ENCODE measurements at places on chromosomes 7 and 10.

- no peak for DNase-seq
Observed at GRCh38 chr7:102323914-102324195, 32.4 kb downstream of the SPDYE6 start.

DNA sequence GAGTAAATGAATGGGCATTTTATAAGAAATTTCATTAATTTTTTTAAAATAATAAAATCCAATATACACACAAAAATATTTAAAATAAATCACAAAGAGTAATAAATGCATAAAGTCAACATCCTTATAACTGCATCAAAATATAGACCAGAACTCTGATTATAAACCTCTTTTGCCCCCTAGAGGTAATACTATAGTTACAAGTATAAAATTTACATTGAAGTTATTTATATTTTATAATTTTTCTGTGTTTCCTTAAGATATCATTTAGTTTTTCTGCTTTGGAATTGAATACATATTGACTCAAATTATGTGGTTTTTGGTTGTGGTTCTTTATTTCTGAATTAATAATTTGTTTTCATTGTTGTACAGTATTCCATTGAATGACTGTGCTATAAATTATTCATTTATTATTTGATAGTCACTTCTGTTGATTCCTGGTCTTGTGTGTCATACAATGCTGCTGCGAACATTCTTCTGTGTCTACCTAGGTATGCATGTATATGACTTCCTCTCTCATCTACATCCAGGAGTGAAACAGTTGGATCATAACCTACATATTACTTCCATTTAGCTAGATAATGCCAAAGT is 673.6 kb downstream of the IPMK start:
- DNase-seq: no peak

GRCh38 chr10:14450041-14450491 is 119.3 kb upstream of the FRMD4A start:
- DNase-seq: peak; percentile 73

DNA sequence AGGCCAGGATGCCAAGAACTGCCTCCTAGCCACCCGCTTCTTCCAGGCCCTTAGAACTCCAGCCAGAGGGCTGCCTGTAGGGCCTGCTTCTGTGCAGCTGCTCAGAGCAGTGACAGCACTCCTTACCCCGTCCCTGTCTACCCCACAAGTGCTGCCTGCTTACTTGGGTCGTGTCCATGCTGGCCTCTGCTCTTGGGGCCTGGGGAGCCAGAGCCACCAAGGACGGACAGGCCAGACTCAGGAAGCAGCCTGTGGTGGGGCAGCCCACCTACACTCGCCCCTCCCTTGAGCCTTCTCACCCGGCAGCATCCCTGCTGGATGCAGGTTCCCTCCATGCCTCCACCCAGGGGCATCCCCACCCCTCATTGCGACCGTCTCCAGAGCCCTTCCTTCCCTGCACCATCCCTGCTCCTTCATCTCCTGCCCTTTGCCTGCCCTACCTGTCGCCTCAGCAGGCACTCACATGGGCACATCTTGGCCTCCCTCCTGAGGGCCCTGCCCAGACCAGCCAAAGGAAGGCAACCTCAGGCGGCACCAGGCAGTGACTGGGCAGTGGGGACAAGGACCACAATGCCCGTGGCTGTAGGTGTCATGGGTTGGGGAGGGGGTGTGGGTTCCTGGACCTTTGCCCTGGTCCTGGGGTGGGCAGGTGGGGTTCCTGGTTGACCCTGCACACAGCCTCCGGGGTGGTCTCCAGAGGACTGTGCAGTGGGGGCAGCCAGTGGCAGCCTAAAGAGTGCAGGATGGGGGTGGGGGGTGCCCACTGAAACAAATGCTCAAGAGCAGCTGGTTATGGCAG is 78.0 kb upstream of the TNS3 start:
- no peak for DNase-seq

- DNase-seq: no peak
Observed at GRCh38 chr7:27359181-27360125, 116.9 kb downstream of the EVX1 start.

- DNase-seq: no peak
Observed at GRCh38 chr10:71216363-71216695, 4.0 kb downstream of the UNC5B start.

- DNase-seq: no peak
Observed at GRCh38 chr10:44389150-44389549, 4.3 kb upstream of the CXCL12 start.

- peak; percentile 94 for DNase-seq
Observed at GRCh38 chr7:130903358-130903974, 169.5 kb upstream of the KLF14 start.

DNA sequence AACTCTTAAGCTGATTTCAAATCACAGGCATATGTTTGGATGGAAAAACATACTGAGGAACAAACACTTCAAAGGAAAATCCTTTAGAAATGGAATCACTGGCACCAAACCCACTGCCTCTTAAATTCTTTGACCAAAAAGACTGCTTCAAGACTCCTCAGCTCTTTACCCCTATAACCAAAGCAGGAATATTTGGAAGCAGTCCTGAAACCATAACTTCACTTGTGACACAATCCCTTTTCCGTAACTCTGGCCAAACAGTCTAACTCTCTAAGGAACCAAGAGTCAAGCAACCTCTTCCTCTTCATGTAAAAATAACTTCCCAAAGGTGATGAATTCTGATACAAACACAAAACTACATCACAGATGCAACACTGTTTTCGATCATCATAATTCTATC is 104.3 kb downstream of the MTERF1 start:
- no peak for DNase-seq

DNA sequence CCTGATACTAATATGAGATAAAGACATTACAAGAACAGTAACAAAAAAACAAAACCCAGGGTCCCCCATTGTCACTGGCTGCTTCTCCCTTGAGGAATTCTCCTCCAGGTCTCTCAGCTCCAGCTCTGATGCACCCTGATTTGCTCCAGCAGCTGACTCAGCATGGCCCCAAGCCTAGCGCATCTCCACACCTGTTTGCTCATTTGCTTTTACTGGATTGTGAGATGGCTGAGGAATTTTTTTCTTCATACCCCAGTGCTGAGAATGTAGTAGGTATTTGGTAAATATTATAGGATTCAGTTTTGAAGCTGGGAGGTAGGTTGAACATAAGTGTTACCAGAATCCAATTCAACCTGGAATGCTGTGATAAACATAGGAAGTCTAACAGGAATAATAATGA is 171.9 kb downstream of the PKD1L1 start:
- DNase-seq: no peak

DNA sequence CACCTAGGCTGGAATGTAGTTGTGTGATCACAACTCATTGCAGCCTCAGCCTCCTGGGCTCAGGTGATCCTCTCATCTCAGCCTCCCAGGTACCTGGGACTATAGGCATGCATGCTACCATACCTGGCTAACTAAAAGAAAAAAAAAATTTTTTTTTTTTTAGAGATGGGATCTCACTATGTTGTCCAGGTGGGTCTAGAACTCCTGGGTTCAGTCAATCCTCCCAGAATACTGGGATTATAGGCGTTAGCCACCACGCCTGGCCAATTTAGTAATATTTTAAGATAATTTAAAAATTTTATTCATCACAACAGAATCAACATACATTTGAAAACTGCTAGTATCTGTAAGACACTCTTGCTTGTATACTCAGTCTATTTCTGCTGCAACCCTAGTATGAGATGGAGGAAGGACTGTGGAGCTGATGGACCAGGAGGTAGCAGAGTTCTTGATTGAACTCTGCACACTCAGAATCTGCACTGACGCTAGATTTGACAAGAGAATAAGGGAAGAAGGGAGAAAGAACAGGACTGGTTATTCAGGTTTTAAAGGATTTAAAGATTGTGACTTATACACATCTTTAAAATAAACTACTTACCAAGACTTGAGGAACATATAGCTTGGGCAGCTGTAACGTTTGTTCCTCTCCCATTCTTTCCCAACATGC is 57.6 kb downstream of the VCL start:
- DNase-seq: no peak

- DNase-seq: peak; percentile 19
Observed at GRCh38 chr10:44946205-44946604, 13.4 kb upstream of the RASSF4 start.

DNA sequence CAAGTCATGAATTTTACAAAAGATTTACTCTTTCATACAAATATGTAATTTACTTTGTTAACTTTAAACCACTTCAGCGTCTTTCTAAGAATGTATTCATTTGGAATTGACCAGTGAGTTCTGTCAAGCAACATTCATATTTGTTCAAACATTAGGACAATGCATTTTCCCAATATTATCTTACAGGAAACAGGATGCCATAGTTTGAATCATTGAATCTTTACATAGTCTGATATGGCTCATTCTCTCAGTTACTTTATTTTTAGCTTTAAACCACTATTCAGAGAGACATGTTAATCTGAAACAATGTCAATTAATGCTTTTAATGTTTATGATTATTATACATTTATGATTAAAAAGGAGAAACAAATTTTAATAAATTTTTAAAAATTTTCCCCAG is 21.1 kb upstream of the MEOX2 start:
- DNase-seq: no peak

- peak; percentile 97 for DNase-seq
Observed at GRCh38 chr10:60914690-60915141, 29.3 kb downstream of the RHOBTB1 start.

- DNase-seq: no peak
Observed at GRCh38 chr7:94912085-94912484, 4.7 kb downstream of the PPP1R9A start.

- no peak for DNase-seq
Observed at GRCh38 chr10:131073469-131074035, 238.0 kb downstream of the TCERG1L start.

GRCh38 chr7:139941866-139942265 is 112.8 kb downstream of the TBXAS1 start:
- no peak for DNase-seq

GRCh38 chr7:44709011-44709915 is 39.4 kb upstream of the ZMIZ2 start:
- DNase-seq: no peak

- peak; percentile 85 for DNase-seq
Observed at GRCh38 chr7:104972500-104972899, 41.5 kb upstream of the KMT2E start.

- DNase-seq: no peak
Observed at GRCh38 chr7:134155871-134156270, 28.7 kb downstream of the LRGUK start.

DNA sequence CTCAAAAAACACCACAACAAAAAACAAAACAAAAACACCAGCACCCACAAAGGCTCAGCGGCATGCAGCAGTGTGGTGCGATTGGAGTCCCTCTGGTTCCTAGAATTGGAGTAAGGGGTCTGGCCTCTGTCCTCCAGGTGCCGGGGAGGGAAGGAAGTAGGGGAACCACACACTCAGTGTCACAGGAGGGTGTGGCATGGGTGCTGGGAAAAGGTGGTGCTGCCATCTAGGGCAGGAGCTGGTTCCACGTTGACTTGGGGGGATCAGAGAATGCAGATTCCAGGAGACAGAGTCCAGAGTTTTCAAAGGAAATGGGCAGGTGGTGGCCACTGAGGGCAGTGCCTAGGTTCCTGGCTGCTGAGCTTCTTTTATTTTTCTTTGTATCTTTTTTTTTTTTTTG is 19.8 kb upstream of the WIPI2 start:
- no peak for DNase-seq

- DNase-seq: no peak
Observed at GRCh38 chr10:70978816-70979480, 90.6 kb upstream of the PCBD1 start.

- DNase-seq: no peak
Observed at GRCh38 chr7:133781486-133782090, 345.6 kb upstream of the LRGUK start.

DNA sequence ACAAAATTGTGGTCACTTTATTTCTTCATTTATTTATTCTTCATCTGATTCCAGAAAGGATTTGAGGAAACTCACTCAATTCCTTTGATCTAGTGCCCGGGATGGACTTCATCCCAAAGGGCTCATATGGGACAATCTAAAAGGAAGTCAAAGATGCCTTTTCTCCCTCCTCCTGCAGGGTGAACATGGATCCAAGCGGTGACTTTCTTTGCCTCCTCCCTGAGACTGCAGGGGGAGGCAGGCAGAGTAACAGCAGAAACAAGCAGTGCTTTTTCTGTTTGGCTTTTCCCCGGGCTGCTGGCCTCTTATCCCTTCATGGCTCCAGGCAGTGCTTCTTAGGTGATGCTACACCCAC is 10.0 kb upstream of the DNMBP start:
- no peak for DNase-seq

GRCh38 chr10:36171953-36172940 is 530.2 kb upstream of the FZD8 start:
- peak; percentile 54 for DNase-seq

DNA sequence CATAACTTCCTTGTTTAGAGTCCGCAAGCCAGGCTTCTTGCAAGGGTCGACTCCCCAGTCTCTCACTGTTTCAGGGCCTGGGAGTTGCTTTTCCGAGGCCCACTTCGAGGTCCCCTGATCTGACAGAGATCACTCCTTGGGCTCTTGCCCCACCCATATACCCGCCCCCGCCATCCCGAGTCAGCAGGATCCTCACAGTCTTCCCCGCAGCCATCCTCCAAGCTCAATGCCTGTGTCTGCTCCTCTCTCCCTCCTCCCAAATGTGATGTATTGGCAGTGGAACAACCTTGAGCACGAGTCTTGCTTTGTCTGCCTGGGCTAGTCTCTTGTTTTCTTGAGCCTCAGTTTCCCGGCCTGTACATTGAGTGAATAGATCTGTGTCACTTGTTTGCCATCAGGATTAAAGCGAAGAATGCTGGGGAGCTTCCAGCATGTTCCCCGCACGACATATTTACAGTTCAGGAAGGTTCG is 2.4 kb upstream of the HMX2 start:
- no peak for DNase-seq

GRCh38 chr7:80294346-80294745 is 159.7 kb downstream of the GNAI1 start:
- peak; percentile 45 for DNase-seq

GRCh38 chr7:48708635-48709034 is 215.7 kb upstream of the CDC14C start:
- DNase-seq: no peak

DNA sequence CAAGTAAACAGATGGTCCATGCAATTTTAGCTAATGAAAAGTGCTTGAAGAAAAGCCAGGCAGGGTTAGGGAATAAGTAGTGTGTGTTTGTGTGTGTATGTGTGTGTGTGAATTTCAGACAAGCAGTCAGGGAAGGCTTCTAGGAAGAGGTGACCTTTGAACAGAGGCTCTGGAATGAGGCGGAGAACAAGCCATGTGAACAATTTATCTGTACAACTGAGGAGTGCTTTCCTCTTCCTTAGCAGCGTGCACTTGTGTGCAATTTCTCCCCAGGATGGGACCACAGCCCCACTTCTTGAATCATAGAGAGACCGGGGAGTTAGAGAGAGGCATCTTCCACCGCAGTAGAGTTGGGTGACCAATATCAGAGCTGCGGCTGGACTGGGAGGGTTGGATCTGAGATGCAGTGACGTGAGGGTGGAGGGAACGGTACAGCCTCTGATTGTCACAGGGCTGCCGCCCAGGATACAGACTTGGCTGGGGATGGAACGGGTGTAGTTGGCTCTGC is 69.2 kb upstream of the FAM171A1 start:
- no peak for DNase-seq

- no peak for DNase-seq
Observed at GRCh38 chr10:131570716-131571307, 259.3 kb upstream of the TCERG1L start.

GRCh38 chr7:113774182-113774807 is 144.5 kb downstream of the PPP1R3A start:
- DNase-seq: peak; percentile 41
